ENCODE measurements at places on chromosomes 12 and 14.

- H3K4me3 ChIP-seq, result peak overlapping the region; percentile 68
- H3K27ac ChIP-seq, result peak overlapping the region; percentile 98
- H3K27me3 ChIP-seq, result no peaks in the 10 kb centered on the region
- no peaks in the 10 kb centered on the region for H3K36me3 ChIP-seq
Observed at GRCh38 chr12:123278101-123278627, 6.5 kb upstream of the CDK2AP1 start.

DNA sequence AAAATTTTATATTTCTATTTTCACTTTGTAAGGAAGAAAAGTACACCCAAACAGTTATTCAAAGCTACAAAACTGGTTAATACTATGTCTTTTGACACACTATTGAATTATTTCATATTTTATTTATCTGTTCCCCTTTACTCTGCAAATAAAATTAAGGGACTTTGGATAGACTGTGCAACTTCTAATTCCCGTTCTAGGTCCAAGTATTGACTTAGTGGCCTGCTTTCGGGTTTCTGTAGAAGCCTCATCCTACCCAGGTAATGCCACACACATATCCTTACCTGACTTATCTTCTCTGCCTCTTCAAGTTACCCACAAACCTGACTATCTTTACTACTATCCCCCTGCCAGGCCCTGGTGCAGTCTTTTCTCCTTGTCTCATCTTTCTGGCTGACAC lies 156.3 kb upstream of the TMTC2 start:
- H3K4me3 ChIP-seq, result no peak overlapping the region
- H3K4me1 ChIP-seq, result no peaks in the 10 kb centered on the region
- no peak overlapping the region for H3K27ac ChIP-seq
- no peak for DNase-seq
- no peaks in the 10 kb centered on the region for H3K36me3 ChIP-seq
- no peaks in the 10 kb centered on the region for H3K27me3 ChIP-seq

GRCh38 chr14:23094666-23095195 lies at the start of gene ACIN1:
Gene ACIN1 (minus strand): TSS chr14:23095136. CDS start chr14:23095112, 24 bp downstream.
- peaks cover 24% of the 10 kb centered on the region for H3K4me1 ChIP-seq
- no peaks in the 10 kb centered on the region for H3K27me3 ChIP-seq
- peaks cover 16% of the 10 kb centered on the region for H3K36me3 ChIP-seq
- H3K4me3 ChIP-seq, result no peak within 1 kb of the TSS

- no peak overlapping the region for H3K4me3 ChIP-seq
- DNase-seq, result no peak
- H3K27me3 ChIP-seq, result no peaks in the 10 kb centered on the region
- no peak overlapping the region for H3K27ac ChIP-seq
- no peaks in the 10 kb centered on the region for H3K4me1 ChIP-seq
Observed at GRCh38 chr12:30296486-30296885, 399.2 kb downstream of the IPO8 start.

DNA sequence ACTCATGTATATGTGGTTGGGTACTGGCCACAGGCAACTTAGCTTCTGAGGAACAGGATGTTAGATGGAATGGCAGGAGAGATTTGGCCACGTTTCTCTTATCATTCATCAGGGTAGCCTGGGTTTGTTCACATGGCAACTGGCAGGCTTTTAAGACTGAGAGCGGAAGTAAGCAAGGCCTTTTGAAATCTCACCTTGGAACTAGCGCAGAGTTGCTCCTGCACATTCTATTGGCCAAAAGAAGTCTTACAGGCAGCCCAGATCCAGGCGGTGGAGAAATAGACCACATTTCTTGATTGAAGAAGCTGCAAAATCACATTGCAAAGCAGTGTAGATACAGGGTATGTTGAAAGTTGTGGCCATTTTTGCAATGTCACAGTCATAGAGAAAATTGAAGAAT lies 3.7 kb downstream of the CLEC4A start:
- peaks cover 58% of the 10 kb centered on the region for H3K36me3 ChIP-seq
- H3K4me3 ChIP-seq, result no peak overlapping the region
- H3K27me3 ChIP-seq, result no peaks in the 10 kb centered on the region
- no peak overlapping the region for H3K27ac ChIP-seq
- peaks cover 27% of the 10 kb centered on the region for H3K4me1 ChIP-seq

DNA sequence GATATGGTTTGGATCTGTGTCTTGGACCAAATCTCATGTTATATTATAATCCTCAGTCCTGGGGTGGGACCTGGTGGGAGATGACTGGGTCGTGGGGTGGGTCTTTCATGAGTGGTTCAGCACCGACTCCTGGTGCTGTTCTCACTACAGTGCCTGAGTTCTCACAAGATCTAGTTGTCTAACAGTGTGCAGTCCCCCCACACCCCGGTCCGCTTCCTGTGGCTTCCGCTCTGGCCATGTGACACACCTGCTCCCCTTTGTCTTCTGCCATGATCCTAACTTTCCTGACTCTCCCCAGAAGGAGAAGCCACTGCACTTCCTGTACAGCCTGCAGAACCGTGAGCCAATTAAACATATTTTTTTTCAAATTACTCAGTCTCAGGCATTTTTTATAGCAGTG lies 1262.2 kb downstream of the TMEM121 start:
- H3K4me3 ChIP-seq, result peak overlapping the region; percentile 27
- no peaks in the 10 kb centered on the region for H3K27me3 ChIP-seq
- no peaks in the 10 kb centered on the region for H3K36me3 ChIP-seq

DNA sequence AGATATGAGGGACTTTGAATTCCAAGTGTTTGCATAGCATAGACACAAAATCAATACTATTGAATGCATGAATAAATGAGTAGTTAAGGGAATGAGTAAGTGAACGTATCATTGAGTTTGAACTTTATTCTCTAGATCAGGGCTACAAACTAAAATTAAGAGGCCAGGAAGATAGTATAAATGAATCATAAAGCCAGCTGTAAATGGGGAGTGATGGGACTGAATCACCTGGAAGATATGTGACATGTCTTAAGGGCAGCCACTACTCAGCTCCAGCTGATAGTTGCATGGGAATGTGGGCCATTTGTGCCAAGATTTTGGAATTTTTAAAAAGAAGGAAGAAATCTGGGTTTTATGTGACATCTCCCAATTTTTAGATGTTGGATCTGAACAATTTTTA lies 229.9 kb downstream of the AKAP6 start:
- DNase-seq, result no peak
- no peaks in the 10 kb centered on the region for H3K36me3 ChIP-seq
- H3K4me1 ChIP-seq, result no peaks in the 10 kb centered on the region
- H3K27me3 ChIP-seq, result no peaks in the 10 kb centered on the region
- no peak overlapping the region for H3K4me3 ChIP-seq

- H3K27me3 ChIP-seq, result no peaks in the 10 kb centered on the region
- peaks cover under 1% of the 10 kb centered on the region for H3K4me1 ChIP-seq
- no peak overlapping the region for H3K4me3 ChIP-seq
- H3K36me3 ChIP-seq, result peaks cover 16% of the 10 kb centered on the region
- no peak overlapping the region for H3K27ac ChIP-seq
Observed at GRCh38 chr12:47367912-47368537, 288.3 kb upstream of the AMIGO2 start.

All from stimulated activated naive B cell treated with anti-CD40 and anti-IgM and Interleukin-4, amounts not matched to agents 10 μg/mL and 1 μg/mL and 100 μg/mL, for 72 hours (primary cell).